ENCODE measurements at places on chromosomes 7 and 10.

GRCh38 chr10:35451151-35452016 lies 115.1 kb downstream of the CCNY start:
- DNase-seq: no peak

GRCh38 chr7:50281680-50282445 lies 22.7 kb upstream of the IKZF1 start:
- DNase-seq: no peak

DNA sequence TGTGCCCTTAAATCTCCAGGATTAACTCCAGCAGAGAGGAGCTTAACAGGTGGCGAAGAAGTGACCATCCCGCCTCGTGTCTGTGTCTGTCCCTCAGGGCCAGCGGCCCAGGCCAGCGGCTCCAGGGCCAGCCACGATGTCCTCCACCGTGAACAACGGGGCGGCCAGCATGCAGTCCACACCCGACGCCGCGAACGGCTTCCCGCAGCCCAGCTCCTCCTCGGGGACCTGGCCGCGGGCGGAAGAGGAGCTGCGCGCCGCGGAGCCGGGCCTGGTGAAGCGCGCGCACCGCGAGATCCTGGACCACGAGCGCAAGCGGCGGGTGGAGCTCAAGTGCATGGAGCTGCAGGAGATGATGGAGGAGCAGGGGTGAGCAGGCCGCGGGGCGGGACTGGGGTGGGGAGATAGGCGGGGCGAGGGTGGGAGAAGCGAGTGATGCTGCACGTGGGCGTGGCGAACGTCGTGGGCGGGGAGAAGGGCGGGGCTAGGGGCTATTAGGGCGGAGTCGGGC lies 33.3 kb downstream of the SRRM3 start:
- DNase-seq: peak; percentile 60

DNA sequence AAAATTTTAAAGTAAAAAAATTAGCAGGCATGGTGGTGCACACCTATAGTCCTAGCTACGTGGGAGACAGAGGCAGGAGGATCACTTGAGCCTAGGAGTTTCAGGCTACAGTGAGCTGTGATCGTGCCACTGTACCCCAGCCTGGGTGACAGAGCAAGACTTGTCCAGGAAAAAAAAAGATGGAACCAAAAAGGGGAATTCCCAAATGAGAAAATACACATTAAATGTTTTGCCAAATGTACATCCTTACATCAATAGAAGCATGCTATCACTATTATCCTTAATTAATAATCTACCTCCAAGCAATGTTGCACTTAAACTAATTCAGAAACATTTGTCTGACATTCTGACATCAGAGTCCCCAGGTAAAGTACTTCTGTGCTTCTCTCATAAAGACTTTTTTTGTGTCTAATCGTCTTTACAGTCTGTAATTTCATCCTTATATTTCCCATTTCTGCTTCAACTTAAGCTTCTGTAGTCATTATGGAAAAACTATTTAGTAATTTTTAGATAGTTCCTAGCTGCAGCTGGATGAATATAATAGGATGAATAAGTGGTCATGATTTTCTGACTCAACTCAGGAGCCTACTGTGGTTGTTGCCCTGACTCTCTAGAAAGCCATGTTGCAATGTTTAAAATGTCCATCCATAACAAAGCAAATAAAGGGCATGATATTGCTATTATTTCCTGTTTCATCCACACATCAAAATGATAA lies 57.7 kb downstream of the MYPN start:
- DNase-seq: peak; percentile 54

- no peak for DNase-seq
These were observed 35.6 kb downstream of the GET4 start for GRCh38 chr7:911791-912480.

DNA sequence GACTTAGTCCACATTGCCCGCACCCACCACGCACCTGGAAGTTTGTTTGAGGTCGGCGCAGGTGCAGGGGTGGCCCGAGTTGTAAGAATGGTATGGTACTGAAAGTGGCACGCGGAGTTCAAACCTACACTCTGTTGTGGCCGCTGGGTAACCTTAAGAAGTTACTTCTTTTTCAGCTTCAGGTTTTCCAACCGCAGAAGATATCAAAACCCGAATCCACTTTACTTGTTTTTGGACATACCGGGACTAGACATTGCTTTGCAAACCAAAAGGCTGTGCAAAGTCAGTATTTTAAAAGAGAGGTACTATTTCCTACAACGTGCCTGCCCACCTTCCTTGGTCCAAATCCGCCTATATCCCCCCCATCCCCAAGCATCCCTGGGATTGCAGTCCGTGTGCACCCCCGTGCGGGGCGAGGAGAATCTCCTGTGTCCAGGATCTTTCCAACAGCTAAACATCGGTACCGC lies 1.0 kb downstream of the IGFBP3 start:
- no peak for DNase-seq

- DNase-seq: no peak
These were observed 275.4 kb downstream of the ZEB1 start for GRCh38 chr10:31594347-31594873.

GRCh38 chr7:22326181-22326580 lies 30.8 kb downstream of the RAPGEF5 start:
- no peak for DNase-seq

DNA sequence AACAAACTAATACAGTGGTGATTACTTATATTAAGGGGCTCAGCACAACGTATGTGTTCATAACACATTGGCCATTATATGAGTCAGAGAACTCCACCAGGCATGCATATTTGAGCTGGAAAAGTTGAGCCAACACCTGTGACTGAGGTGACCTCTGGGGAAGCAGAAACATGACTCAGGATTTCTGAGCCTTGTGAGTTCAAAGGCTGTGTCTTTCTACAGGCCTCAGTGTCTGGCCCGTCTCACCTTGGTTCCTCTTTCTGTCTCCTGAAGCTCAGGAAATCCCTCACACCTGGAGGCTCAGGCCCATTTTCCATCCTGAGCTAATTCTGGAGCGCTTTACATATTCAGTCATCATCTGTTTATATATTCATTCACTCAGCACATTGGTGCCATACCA lies 230.9 kb upstream of the AGK start:
- DNase-seq: peak; percentile 9

GRCh38 chr10:3828404-3829155 lies 43.6 kb upstream of the KLF6 start:
- peak; percentile 63 for DNase-seq

DNA sequence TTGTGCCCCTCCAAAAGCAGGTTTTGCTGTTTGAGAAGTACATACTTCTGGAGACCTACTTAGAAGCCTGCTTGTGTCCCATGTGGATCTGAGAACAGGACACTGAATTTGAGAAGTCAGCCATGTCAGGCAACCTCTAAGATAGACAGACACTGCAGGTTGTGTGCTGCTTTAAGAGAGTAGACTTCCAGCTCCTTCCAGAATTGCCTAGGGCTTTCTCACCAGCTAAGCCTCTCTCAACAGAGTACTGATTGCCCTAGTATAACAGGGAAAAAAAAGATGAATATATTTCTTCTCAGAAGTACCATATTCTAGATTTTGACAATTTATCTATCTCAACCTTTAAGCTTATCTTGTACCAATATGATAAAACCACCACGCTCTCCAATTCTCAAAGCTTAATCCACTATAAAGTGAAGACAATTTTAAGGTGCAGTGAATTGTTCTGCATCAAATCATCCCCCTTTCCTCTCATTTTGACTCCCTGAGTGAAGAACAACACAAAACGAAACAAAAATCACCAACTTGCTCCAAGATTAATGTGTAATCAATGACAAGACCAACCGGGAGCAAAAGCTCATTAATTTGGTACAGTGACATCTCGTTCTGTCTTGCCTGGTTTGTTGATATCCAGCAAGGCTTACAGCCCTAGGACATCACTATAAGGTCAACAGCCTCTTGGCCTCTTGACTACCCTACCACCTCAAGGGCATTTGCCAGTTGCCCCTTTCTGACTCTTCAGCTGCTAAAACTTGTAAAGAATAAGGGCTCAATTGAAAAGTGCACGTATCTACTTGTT lies 214.6 kb downstream of the SORCS1 start:
- no peak for DNase-seq

DNA sequence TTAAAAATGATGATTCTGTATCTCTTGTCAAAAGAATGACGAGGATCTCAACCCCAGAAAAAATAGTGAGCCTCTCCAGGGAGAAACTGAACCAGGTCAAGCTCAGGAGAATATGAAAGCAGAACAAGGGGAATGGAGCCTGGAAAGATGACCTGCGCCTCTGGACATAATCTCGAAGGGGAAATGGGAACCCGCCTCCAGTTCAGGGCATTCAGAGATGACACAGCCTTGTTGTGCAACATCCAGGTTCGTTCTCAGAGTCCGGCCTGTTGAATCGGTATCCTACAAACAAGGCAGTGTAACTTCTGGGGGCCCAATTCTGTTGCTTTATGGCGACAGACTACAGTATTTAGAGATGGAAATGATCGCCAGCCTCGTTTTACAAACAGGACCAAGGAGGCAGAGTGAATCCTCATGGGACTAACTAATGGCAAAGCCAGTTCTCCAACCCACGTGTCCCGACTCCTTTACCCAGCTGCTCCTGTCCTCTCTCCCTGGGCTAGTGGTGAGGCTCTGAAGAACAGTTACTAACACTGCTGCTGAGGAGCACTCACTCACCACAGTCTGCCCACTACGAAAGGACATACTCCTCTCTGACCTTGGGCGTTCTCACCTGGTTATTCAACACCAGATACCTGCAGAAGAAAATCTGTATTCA lies 67.6 kb downstream of the JAZF1 start:
- DNase-seq: no peak

GRCh38 chr10:26730552-26730951 lies 33.1 kb downstream of the PDSS1 start:
- no peak for DNase-seq

DNA sequence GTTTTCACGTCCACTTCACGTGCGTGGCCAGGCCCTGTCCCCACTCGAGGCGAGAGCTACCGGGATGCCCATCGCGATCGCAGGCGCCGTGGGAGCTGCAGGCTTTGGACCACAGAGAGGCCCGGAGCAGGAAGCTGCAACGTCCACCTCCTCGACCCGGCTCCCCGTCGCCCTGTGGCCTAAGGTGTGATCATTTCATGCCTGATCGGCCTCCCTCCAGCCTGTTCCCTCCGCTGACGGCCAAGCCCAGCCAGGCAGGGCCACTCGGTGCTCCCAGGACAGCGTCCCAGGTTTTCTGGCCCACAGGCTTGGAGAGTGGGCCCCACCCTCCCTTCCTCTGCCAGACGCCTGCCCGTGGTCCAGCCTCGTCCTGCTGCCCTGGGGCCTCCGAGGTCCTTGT lies 19.6 kb downstream of the KNDC1 start:
- DNase-seq: no peak

DNA sequence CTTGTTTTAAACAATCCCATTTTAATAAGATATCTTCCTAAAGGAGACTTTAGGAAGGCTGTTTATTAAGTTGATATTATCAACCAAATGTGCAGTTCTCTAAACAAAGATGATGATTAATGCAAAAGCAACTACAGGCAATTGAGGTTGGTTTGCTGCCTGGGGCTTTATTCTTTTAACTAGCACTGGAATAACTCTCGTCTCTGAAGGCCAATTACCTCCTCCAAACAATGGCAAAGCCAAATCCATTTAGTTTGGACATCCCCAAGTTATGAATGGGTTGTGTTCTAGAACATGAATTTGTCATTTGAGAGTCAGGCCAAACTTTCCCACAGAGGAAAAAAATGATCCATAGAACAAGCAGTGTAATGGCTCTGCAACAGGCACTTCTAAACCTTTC lies 114.1 kb downstream of the SLC16A9 start:
- DNase-seq: no peak

- DNase-seq: no peak
These were observed 276.5 kb upstream of the SMIM30 start for GRCh38 chr7:113394856-113395255.

DNA sequence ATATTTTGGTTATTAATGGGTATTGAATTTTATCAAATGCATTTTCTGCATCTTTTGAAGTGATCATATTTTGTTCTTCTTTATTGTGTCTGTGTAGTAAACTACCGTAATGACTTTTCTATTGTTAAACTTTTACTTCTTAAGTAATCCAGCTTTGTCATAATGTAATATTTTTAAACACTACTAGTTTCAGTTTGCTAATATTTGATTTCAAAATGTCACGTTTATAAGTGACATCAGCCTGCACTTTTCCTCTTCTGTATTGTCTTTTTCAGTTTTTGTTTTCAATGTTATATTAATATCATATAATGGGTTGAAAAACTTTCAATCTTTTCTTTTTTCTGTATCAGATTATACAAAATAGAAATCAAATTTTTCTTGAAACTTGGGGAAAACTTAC lies 71.6 kb upstream of the ANKRD1 start:
- DNase-seq: no peak

DNA sequence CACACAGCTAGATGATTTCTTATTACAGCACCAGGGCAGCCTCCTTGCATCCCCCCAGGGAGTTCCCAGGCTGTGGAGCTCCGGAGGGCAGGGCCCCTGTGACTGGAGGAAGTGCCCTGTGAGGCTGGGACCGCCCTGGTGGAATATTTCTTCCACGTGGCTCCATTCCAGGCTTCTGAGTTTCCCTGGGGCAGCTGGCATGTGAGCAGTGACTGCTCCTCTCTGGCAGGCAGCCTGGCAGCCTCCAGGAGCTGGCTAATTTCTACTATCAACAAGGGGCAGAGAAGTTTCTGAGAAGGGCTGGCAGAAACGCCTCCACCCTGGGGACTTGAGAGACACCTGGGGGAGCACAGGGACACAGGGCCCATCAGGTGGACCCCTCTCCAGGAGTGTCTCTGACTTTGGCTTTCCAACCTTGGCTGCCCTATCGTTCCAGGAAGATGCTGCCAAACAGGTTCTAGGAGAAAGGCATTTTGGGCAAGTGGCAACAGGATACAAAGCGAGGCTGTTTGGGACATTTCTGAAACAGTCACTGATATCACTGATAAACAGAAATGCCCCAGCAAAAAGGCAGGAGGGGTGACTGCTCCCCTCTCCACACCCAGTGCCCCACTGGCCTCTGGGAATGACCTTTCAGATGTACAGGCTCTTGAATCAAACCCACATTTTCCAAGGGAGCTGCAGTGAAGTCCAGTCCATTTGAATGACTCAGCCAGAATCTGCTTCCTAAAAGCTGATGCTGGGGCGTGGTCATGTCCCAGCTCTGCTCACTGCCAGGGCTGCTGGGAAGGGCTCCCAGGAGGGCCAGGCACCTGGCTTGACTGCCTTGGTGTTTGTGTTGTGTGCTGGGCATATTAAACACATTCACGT lies 16.1 kb downstream of the MYOF start:
- peak; percentile 94 for DNase-seq

DNA sequence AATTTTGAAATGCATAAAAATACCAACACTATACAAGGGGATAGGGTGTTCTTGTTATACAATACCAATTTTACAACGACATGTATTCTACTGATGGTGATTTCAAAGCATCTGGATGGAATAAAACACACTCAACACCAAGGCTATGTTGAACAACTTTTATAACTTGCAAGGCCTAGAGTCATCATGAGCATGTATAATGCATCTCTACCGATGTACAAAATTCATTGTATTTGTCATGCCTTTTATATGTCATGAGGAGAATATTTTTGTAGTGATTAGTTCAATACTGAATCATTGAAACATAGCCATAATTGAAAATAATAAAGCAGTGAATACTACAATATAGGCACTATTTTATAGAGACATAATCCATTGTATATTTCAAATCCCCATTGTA lies 160.2 kb downstream of the ETV1 start:
- no peak for DNase-seq

Measured in stromal cell of bone marrow (primary cell).